Stimulated activated CD4-positive, alpha-beta T cell treated with anti-CD3 and anti-CD28 coated beads, Interleukin-1b, Interleukin-23, amount 100 ng/mL, for 24 hours (primary cell): ENCODE measurements at places on chromosomes 7 and 10.

DNA sequence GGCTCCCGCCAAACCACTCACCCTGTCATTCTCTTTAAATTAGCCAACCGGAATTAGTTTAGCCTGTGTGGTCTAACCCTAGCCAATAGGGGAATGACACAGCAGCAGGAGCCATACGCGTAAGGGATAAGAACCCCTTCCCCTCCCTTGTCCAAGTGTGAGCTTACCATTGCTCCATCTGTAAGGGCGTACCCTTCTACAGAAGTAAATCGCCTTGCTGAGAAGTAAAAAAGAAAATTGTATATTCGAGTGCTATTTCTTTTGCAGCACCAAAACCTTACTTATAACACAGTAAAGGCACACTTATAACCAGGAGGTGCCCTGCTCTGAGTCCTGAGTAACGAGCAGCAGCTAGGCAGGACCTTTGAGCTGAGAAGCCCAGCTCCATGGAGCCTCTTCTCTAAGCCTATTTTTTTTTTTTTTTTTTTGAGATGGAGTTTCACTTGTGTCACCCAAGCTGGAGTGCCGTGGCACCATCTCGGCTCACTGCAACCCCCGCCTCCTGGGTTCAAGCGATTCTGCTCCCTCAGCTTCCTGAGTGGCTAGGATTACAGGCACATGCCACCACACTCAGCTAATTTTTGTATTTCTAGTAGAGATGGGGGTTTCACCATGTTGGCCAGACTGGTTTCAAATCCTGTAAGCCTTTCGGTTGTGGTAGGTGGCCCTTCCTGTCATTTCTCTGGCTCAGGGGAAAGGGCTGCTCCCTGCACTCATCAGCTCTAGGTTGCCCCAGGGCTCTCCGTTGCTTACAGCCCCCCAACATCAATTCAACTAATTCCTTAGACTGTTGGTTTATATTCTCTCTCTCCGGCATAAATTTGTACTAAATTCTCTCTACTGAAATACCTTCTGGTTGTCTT lies 73.3 kb downstream of the NSUN6 start:
- no peak for DNase-seq

DNA sequence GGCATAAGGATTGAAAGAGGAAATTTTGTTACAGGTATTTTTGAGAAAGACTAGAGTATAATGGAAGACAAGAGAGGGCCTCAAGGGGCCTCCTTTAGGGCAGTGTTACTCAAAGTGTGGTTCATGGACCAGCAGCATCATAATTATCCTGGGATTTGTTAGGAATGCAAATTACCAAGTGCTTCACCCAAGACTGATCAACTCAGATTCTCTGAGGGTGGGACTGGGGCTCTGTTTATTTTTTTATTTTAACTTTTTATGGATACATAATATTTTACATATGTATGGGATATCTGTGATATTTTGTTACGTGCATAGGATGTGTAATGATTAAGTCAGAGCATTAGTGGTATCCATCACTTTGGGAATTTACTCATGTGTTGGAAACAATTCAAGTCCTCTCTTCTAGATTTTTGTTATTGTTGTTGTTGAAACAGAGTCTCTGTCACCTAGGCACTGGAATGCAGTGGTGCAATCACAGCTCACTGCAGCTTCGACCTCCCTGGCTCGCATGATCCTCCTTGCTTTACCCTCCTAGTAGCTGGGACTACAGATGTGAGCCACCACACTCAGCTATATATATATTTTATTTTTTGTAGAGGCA lies 2.2 kb upstream of the KCTD7 start:
- no peak for DNase-seq

DNA sequence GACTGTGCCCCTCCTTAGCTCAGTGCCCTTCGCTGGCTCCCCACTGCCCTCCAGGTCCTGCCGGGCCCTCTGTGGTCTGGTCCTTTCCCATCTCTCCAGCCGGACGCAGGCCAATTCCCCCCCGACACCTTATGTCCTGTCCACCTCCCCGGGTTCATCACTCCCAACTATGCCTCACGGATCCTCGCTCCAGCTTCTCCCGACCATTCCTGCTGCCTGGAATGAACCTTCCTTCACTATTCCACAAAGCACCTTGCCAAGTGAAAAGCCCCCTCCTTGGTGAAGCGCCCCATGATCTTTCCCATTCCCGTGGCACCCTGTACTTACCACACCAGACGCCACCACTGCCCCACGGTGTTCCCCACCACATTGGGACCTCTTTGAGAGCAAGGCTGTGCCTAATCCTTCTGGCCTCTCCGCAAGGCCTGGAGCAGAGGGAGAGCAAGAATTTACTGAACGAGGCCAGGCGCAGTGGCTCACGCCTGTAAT lies 47.2 kb downstream of the TMEM270 start:
- DNase-seq = no peak

DNA sequence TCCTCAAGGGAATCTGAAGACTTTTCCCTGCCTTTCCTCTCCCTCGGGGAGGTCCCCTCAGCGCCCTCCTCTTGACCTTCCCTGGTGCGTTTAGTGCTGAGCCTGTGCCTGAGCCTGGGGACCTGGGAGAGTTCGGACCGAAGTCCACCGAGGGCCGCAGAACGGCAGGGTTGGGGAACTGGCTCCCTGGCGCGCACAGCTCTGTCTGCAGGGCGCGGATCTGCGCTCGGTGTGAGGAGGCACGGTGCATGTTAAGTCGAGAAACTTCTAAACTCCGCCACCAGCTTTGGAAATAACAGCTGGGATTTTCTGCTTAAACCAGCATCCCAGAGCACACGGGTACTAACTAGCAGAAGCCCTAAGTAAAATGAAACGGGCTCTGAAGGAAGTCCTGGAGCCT lies 44.2 kb upstream of the SLC29A4 start:
- no peak for DNase-seq
